Activated CD4-positive, alpha-beta T cell treated with anti-CD3 and anti-CD28 coated beads for 24 hours (primary cell): ENCODE measurements at places on chromosomes 4 and X.

DNA sequence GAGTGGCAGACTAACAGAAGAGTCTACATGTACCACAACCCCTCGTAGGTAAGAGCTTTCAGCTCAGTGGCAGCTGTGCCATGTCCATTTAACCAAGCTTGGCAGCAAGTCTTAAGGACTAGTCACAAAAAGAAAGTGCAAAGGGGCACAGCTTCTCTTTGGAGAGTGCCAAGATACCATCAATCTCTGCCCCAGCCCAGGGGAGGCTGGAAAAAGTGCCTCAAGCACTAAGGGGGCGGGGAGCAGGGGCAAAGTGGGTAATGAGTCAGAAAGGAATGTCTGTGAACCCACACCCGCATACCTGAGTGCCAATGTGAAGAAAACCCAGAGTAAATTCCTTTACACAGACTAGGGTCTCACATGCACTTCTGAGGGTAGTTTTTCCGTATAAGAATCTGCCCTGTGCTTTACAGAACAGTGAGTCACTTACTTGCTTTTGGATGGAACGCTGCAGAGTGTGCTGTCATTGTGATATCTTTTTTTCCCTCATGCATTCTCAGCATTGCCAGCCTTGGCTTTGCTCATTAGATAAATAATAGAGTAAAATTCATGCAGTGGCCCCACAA is 219.8 kb downstream of the ZNF674 start:
- peak; percentile 25 for DNase-seq

DNA sequence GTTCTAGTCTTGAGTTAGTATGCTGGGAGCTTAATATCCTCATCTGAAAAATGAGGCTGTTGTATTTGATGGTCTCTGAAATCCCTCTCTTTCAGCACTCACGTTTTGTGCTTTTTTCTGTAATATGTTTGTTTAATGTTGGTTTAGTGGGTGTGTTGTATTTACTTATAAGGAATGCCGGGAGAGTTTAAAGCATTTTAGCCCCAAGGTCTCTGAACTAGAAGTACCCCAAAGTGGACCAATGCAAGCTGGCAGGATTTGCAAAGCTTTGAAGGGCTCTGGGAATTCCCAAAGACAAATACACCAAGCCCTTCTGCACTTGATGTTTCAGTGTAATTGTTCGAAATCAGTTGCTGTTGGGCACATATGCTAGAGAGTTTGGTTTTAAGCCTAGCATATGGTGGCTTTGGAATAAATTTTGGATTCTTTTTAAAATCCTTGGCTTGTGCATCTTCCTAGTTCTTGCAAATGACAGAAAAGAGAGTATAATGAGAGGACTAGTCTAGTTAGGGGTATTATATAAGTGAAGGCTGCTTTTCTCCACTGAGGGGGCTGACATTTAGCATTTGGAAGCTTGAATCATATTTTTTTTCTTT is 371.4 kb upstream of the BOD1L1 start:
- no peak for DNase-seq

- DNase-seq = no peak
Observed at GRCh38 chrX:107508925-107509324, 59.5 kb downstream of the FRMPD3 start.

GRCh38 chrX:48966796-48967579 is 4.7 kb downstream of the KCND1 start:
- no peak for DNase-seq

DNA sequence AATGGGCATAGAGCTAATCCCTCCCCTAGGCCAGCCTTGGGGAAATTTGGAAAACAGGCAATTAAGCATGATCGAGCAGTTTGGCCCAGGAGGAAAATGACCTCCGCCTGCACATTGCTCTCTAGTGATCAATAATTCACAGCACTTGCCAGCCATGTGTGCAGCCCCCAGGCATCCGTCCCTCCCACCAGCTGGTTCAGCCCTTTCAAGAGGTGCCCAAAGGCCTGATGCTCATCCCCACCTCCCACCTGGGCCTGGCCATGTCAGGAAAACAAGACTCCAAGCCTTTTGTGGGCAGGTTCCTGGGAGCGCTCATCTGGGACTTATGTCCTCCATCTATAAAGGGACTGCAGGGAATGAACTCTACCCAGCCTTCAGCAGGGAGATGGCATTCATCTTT is 17.5 kb upstream of the PPP2R2C start:
- no peak for DNase-seq

GRCh38 chr4:165874791-165875371 is 1.8 kb downstream of the TLL1 start:
- DNase-seq = no peak

- no peak for DNase-seq
Observed at GRCh38 chrX:44400588-44400987, 57.1 kb upstream of the EFHC2 start.

DNA sequence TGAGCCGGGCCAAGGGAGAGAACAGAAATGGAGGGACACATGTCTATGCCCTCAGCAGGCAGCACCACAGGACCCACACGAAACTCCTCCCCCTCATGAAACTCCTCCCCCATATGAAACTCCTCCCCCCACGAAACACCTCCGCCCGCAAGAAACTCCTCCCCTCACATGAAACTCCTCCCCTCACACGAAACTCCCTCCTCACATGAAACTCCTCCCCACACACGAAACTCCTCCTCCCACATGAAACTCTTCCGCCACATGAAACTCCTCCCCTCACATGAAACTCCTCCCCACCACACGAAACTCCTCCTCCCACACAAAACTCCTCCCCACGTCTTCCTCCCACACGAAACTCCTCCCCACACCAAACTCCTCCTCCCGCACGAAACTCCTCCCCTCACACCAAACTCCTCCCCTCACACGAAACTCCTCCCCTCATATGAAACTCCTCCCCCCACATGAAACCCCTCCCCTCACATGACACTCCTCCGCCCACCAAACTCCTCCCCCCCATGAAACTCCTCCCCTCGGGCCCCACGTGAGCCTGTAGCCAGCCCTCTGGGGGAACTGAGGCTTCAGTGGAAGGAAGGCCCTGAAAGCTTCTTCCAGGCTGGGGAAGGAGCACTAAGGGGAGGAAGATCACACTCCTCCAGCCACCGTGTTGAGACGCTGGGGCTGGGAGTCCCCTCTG is 15.2 kb downstream of the ADRA2C start:
- DNase-seq = no peak

DNA sequence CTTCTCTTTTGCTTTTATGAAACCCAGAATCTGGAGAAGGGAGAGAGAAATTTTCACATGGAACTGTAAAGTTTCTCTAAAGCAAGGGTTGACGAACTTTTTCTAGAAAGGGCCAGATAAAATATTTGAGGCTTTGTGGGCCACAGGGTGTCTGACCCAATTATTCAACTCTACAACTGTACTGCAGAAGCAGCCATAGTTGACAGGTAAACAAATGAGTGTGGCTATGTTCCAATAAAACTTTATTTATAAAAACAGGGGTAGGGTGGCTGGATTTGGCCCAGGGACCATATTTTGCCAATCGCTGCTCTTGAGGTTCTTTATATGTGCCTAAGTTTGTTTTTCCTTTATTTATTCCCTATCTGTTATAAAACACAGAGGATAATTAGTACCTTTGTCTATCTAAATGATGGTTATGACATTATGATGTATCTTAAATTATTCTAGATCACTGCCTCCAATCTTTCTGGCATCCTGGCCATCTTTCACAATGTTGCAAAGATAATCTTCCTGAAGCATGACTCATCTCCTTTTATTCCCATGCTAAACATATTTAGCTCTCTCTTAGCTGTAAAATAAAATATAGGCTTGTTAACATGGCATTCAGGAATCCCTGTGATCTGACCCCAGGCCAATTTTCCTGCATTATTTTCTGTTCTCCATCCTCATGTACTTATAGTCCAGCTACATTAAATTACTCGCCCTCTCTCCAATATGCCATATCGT is 106.8 kb upstream of the CBLL2 start:
- DNase-seq = no peak

DNA sequence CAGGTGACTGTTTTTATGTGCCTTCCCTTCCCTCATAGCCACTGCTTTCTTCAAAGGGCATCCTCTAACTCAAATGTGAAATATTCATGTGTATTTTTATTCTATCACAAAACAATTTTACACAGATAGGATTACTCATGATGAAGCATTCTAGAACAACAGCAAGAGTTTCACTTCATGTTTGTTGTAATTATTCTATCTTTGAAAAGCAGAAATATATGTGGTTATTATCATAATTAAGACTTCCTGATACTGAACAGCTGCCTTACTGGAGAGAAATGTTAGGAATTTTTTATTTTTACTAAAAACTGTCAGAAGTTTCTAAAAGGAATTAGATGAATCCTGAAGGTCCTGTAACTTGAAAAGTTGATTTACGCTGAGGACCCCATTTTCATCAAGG is 229.1 kb downstream of the PALLD start:
- no peak for DNase-seq

DNA sequence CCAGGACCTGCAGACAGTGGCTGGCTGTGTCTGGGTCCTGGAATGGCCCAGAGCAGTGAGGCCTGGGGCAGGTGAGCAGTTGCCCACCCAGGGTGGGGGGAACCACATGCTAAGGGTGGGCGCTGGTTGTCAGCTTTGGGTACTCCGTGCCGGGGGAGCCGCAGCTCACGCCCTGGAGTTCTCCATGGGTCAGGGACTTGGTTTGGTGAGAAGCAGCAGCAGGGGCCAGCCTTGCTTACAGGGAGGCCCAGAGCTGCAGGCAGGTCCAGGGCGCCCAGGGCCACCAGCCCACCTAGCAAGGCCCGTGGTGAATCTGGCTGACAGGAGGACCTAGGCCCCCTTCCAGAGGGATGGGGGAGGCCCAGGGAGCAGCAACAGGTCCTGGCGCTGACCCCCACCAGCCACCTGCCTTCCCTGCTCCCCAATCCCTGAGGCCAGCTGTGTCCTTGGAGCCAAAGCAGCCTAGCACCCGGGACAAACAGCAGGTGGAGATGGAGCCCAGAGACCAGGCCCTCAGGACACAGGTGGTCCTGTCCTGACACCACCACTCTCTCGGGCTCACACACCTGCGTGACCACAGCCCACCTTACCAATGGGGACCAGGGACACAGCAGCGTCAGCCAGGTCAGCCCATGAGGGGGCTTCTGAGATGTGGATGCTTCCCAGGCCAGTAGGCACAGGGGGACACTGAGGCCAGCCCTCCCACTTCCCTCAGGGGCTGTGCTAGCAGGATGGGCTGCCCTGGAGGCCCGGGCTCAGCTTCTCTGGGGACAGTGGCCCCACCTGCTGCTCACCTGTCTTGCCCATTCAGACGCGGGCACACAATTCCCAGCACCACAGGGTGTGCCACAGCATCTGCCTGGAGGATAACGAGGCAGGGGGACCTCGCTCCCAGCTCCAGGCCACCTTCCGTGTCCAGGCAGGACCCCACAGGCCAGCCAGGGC is 3.5 kb downstream of the MXD4 start:
- no peak for DNase-seq
